ENCODE measurements at places on chromosomes 6 and 20.

- no peak for DNase-seq
These were observed 23.7 kb downstream of the NCOA7 start for GRCh38 chr6:125814481-125814880.

GRCh38 chr20:50992733-50993457 is 30.0 kb downstream of the KCNG1 start:
- DNase-seq = peak; percentile 84

DNA sequence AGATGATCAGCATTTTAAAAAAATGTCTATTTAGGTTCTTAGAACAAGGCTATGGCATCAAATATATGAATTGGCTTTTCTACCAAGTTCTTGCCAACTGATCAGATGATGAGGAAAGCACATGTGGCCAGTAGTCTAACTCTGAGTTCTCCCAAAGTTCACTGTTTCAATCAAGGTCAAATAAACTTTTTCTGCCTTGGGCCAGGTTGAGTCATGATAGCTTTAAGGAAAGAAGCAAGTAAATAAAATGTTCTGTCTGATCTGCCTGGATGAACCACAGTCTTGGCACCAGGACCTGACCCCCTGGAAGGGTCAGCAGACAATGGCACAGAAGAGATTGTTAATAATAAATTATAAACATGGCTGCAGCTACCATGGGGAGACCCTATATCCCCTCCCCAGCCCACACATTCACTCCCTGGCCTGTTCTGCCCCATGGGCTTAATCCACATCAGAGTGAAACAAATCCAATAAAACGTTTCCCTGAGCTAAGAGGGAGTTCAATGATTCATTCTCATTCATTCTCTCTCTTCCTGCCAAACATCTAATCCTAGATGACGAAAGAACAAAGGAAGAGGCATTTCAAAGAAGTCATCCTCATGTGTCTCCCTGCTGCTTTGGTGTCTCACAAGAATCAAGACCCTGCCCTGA is 661.6 kb downstream of the DHX35 start:
- DNase-seq = peak; percentile 57

DNA sequence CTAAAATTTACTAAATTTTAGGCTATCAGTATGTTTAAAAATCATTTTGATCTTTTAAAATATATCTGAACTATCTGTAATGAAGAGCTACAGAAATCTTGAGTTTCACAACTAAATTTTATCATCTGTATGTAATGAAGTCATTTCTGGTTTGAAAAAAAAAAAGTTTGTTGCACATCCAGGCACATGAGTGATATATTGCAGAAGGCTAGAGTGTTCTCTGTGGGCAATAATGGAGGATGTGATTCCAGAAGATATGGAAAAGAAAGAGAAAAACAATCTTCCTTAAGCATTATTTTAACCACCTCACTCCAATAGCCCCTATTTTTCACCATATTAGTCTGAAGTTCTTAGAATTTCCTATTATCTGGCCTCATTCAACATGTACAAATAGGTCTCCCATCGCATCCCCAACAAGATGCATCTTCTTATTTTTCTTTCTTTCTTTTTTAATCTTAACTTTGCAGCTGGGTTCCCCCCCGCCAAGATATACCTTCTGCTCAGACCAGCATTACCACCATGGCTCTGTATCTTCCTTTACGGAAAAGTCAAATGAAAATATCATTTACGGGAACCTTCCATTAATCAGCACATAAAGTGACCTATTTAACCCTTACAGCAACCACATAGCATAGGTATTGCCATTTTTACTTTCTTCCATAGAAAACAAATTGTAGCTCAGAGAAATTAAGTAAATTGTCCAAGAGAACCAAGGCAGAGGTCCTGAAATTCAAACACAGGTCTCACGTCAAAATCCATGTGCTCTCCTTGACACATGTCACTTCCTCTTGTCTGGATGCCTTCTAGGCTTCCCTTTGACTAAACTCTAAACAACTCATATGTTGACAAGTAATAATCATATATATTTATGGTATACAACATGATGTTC is 116.9 kb downstream of the KIF13A start:
- no peak for DNase-seq

DNA sequence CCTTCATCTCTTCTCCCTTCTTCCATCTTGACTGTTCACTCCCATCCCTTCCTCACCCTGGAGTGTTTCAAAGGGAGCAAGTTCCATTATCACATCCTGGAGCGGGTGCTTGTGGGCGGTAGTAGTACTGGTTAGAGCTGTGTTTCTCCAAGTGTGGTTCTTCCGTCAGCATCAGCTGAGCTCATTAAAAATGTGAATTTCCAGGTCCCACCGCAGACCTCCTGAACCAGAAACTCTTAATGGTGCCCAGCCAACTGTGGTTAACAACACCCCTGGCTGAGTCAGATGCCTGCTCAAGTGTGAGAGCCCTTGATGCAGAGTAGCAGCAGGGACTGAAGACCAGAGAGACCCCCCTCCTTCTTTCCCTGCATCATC is 24.4 kb downstream of the ANGPT4 start:
- no peak for DNase-seq

DNA sequence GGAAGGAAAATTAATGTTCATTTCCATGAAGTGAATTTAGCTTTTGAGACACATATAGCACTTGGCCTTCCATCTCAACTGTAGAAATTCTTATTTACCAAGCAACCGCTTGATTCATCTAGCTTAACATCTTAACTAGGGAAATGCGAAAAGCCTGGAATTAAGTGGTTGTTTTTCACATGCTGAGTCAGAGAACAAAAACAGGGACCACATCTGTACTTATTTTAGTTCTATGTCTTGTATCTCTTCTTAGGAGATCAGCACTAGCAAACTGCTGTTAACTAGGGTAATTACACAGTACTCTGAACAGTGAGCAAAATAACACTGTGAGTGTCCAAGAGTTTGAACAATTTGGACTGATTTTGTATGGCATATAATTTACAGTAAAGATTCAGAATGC is 590.9 kb upstream of the NRSN1 start:
- peak; percentile 32 for DNase-seq

- DNase-seq = no peak
These were observed 517.1 kb downstream of the PKHD1 start for GRCh38 chr6:51570168-51570921.

DNA sequence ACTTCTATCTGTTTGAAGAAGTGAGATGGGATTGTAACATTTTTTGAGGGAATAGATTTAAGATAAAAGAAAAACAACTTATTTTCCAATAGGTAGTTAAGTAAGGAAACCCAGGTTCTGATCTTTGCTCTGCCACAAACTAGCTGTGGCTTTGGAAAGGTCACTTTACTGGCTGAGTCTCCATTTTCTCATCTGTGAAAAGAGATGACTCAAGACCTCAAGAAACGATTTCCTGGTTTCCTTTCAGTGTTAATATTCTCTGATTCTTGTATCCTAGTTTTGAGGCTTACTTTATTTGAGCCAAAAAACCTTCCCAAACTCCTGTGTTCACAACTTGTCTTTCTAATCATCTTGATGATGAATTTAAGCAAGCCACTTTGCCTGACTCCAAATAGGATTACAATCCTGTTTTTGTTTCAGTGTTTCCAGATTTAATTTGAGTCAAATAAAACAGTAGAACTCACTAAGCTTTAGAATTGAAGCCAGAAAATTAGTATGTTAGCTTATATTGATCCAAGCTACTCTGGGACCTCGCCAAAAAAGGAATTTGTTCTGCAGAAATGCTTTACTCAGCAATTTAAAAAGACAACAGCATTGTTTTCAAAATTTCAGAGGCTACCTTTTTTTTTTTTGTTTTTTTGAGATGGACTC is 51.1 kb downstream of the ENPP1 start:
- DNase-seq = peak; percentile 71

GRCh38 chr6:53347250-53347920 is 1.4 kb downstream of the ELOVL5 start:
- DNase-seq = peak; percentile 13

DNA sequence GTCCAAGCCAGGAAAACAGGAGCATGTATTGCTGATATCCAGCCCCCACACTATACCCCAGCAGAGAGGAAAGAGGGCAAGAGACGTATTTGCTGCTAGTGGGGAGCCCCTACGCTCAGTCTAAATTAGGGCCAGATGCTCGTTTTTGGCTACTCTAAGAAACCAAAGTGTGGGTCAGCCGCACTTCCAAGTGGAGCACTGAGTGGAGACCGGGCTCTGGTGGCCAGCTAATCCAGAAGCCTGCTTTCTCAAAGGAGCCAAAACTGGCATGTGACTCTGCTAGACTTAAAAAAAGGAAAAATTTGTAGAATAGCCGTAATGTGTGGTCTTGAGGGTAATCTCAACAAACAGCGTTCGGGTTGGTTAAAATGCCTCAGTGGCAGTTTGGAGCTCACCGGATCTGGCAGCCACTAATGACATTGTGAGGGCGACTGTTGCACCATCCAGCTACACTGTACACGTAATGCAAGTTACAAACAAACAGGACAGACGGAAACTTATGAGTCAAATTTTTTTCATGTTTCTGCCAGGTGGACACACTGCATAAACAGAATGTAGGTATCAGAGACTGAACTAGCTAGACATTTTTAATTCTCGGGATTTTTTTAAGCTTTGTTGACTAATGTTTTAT is 230.9 kb downstream of the FOXC1 start:
- no peak for DNase-seq

DNA sequence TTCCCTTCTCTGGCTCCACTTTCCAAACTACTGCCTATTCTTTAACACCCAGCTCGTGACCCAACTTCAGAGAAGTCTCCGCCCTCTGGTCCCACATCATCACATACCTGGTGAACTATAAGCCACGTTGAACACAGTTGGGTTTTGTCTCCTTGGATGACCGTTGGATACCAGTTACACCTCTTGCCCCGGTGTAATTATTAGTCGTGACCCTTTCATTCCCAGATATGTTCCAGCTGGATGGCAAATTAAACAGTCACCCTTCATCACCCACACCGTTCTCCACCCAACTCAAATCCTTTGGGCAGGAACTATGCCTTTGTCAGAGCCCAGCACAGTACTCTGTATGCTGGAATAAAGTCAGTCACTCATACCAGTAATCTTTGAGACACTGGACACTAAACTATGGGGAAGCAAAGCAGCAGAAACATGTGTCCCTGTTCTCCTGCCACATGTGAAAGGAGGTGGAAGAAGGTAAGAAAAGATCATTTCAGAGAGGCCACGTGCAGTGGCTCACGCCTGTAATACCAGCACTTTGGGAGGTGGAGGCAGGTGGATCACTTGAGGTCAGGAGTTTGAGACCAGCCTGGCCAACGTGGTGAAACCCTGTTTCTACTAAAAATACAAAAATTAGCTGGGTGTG is 22.5 kb downstream of the PLAGL2 start:
- DNase-seq = no peak

DNA sequence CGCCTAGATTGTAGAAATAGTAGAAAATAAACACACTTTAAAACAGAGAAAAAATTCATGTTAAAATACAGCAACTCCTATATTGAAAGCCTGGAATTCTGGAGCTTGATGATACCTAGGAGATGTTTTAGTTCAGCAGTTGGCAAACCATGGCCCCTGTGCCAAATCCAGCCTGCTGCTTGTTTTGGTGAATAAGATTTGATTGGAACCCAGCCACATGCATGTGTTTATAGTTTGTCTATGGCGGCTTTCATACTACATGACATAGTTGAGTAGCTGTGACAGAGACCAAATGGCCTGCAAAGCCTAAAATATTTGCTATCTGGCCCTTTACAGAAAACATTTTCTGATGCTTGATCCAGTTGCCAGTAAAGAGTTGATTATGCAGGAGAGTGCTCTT is 57.2 kb downstream of the PAX1 start:
- DNase-seq = no peak

DNA sequence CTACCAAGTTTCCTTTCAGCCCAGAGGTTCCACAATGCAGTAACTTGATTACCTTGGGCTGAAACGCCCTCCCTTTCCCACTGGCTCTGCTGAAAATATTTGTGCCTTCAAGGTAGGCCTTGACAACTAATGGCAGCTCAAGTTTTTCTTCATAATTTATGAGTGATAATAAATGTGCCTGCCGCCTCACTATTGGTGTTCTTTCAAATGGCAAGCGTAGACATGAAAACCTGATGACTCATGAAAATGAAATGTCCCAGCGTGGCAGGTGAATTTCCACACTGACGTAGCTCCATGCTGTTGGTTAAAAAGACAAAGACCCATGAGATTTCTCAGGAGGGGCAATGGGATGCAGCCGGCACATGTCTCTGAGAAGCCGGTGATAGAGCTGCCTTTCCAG is 107.2 kb upstream of the GGTLC1 start:
- DNase-seq = no peak

GRCh38 chr20:57080796-57081195 is 185.6 kb downstream of the BMP7 start:
- peak; percentile 57 for DNase-seq

- DNase-seq = no peak
These were observed 19.8 kb upstream of the SIM1 start for GRCh38 chr6:100484474-100484873.

- DNase-seq = peak; percentile 87
These were observed 285.2 kb downstream of the UST start for GRCh38 chr6:149031859-149032598.

DNA sequence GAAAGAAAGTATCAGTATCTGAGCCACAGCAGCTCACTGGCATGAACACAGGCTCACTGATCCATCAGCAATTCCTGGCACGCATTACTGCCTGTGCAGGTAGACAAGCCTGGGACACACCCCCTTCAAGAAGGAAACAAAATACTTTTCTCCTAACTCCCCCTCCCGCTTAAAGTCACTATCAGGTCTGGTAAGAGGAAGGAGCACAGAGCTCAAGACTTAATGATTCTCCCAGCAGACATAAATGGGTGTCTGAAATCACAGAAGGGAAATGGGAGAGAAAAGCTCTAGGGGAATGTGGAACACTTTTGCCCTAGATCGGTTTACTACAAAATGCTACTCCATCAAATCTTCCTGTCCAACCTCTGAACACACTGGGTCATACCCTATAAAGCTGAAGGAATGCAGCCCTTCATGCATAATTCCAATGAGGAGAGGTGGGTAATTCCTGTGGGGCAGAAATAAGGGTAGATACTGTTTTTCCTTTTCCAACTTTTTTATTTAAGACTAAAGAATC is at the start of gene ADGRF1:
ADGRF1 (minus strand) TSS at position 58 of the 517 bp plus-strand sequence. CDS start 13,271 bp downstream, outside the sequence.
- DNase-seq = no peak

DNA sequence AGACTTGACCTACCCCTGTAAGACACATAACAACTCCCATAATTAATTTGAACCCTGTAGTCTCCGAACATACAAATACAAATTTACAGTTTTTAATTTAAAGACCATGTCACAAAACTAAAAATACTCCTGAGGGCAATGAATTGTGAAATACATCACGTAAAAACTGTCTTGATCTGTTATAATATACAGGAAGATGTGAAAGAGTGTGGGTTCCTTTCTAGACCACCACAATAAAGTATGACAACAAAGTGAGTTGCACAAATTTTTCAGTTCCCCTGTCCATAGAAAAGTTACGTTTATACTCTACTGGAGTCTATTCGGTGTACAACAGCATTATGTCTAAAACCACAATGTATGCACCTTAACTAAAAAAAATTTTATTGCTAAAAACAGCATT is 11.0 kb upstream of the BLOC1S5 start:
- no peak for DNase-seq

GRCh38 chr6:125077453-125077852 is 76.1 kb upstream of the TPD52L1 start:
- DNase-seq = peak; percentile 54

- no peak for DNase-seq
These were observed 20.3 kb upstream of the ABT1 start for GRCh38 chr6:26576407-26576843.

All from fibroblast of upper back skin (primary cell).